ENCODE measurements at places on chromosomes 1 and 21.

GRCh38 chr1:224427346-224427745 lies 7.3 kb downstream of the WDR26 start:
- DNase-seq: peak; percentile 82

- DNase-seq: no peak
Observed at GRCh38 chr1:241927321-241927720, 30.2 kb upstream of the BECN2 start.

DNA sequence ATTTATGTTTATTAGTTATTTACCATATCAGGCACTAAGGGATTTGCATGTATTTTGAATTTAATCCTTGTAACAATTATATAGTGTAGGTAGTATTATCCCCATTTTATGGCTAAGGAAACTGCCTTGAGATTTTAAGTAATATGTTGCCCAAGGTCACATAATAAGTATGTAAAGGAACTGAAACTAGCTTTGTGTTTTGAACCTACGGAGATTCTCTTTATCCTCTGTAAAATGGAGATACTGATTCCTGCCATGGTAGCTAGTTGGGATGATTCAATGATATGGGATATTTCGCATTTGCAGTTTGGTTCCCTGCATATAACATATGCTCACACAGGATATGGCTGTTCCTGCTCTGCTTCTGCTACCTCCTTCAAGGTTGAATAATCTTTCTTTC lies 144.3 kb downstream of the ST6GALNAC3 start:
- no peak for DNase-seq

GRCh38 chr1:31551208-31551607 lies 25.1 kb upstream of the TINAGL1 start:
- DNase-seq: peak; percentile 55

GRCh38 chr1:211114446-211114845 lies 19.5 kb downstream of the KCNH1 start:
- DNase-seq: no peak

DNA sequence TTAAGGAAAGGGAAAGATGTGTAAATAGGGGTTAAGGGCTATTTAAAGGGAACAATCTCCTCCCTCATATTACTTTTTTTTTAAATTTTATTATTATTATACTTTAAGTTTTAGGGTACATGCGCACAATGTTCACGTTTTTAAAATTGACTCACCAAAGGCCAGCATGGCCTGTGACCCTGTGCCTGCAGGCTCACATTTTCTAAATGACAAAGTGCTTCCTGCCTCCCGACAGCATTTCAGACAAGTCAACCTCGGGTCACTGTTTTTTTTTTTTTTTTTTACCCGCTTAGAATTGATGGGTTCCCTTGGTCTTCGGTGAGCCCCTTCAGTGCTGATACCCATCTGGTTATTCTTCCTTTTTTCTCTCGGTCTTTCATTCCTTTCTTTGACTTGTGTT lies 70.4 kb upstream of the SCAF4 start:
- DNase-seq: no peak

- DNase-seq: no peak
Observed at GRCh38 chr1:41838266-41838665, 80.5 kb downstream of the HIVEP3 start.

GRCh38 chr1:211895126-211895759 lies 64.7 kb upstream of the LPGAT1 start:
- DNase-seq: no peak

DNA sequence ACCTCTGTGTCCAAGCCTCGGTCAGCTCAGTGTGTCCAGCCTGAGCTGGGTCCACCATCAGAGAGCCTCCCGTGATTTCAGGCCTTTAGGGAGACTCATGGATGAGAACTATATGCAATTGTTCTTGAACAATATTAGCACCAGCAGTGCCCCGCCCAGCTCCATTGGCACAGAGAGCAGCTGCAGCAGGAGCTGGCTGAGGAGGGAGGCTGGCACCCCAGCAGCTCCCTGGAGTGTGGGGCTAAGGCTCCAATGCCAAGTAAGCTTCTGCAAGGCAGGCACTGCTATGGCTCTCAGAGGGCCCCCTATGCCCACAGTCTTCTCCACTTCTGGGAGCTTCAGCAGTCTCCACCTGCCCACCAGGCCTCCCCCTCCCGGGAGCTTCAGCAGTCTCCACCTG lies 593.3 kb downstream of the MATN1 start:
- DNase-seq: no peak

DNA sequence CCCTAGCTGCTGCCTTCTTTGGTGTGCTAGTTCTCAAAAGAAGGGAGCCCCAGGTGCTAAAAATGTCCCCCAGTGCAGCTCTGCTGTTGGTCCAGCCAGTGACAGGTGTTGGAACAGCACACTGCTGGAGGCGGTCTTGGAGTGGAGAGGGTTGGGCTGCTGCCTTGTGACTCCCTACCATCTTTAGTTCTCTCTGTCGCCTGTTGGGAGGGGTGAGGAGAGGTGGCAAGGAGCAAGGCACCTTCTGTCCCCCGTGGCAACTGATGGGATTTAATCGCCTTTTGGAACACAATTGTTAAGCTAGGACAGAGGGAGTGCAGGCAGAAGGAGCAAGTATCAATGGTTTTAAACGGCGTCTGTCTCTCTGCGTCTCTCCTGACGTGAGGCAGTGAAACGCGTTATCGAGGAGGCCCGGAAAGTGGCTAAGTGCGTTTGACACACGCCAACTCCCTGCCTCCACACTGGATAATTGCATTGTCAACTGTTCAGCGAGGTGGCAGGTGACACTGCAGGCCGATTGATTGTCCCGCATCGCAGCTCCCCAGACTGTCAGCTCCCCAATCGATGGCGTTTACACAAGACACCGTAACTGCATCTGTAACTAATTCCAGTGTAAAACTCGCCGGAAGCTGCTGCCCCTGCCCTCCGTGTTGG lies 34.0 kb downstream of the TMEM53 start:
- no peak for DNase-seq

DNA sequence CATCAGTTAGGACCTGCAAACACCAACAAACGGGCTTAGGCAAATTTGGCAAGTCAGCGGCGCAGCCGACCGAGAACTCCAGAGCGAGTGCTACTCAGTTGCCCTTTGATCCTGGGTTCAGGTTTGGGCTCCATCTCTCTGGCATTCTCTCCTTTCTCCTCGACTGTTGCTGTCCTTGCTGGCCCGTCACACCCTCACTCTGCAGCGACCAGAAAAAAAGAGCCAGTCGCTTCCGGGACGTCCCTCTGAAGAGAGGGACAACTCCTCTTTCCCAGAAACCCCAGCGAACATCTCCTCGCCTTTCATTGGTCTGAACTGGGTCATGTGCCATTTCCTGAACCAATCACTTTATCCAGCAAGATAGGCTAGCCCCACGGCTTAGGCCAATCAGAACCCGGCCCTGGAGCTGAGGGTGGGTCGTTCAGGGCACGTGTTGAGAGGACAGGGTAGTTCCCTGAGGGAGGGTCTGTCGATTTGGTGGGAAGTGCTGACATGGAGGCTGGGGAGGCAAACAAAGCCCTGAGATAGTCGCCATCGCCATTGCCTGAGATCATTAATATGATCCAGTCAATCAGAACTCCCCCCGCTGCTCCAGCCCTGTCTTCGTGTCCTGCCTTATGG lies 113.7 kb downstream of the PTPRU start:
- no peak for DNase-seq

- no peak for DNase-seq
Observed at GRCh38 chr21:45858180-45858579, 123.4 kb upstream of the COL6A1 start.

DNA sequence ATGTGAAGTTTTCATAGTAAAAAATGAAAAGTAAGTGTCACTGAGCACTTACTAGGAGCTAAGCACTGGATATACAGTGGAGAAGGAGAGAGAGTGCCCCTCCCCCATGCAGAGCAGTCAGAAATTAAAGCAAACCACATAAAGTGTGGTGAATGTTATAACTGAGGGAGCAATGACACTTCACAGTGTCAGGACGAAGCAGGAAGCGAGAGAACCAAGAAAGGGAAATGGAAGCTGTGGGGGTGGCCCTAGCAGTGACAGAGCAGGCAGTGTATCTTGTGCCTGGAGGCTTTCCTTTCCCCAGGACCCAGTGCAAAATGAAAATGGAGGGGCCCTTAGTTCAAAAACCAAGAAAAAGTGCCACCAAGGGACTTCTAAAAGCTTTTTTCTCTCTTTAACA lies 21.5 kb upstream of the RCAN3 start:
- DNase-seq: no peak

- no peak for DNase-seq
Observed at GRCh38 chr1:6072774-6073479, 27.2 kb downstream of the KCNAB2 start.

GRCh38 chr1:80072563-80072962 lies 1066.0 kb upstream of the ADGRL4 start:
- no peak for DNase-seq

GRCh38 chr1:151860504-151861187 lies 7.1 kb upstream of the THEM5 start:
- DNase-seq: no peak

GRCh38 chr21:41725421-41726031 lies 41.3 kb downstream of the RIPK4 start:
- no peak for DNase-seq

GRCh38 chr1:112099979-112100378 lies 110.5 kb upstream of the KCND3 start:
- DNase-seq: no peak

DNA sequence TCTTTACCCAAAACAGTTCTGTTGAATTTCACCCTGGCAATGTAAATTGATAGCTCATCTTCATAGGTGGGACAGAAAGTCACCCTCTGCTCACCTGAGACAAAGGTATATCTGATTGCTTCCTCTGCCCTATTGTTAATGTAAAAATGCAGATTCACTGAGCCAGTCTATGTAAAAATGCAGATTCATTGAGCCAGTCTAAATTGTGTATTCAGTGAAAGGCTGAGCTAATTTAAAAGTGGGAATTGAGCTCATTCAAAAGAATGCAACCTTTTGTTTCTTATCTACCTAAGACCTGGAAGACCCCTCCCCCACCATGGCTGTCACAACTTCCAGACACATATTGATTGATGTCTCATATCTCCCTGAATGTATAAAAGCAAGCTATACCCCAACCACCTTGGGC lies 4.8 kb upstream of the MYSM1 start:
- no peak for DNase-seq

DNA sequence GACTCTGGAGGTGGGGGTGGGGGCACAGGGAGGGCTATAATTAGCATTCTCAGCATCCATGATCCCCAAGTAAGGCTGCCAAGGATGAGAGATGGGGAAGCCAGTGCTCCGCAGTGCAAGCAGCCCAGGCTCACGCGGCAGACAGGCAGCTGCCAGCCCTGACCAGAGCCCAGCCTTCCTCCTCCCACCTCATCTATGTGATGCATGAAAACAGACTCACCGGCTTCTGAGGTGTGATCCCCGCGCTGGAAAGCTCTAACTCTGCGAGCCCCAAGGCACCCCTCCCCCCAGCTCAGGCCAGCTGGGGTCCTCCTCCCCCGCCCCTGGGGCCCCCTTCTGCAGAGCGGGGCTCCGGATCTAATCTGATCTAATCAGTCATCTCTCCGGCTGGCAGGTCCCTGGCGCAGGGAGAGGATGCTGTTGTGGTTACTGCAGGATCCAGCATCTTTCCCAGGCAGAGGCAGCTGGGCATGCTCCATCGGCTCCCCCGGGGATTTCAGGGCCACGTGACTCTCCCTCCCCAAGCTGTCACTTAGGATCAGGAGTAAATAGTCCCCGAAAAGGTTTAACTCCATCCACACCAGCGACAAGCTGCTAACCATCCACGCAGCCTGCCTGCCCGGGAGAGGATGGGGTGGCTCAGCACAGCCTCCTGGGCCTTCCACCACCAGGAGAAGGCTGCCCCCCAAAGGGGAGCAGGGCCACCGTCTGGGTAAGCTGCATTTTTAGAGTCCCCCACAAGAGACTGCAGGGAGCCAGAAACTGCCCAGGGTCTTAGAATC lies at the start of gene PLEKHA6:
Gene PLEKHA6 (minus strand): TSS at position 456 of the 782 bp plus-strand sequence. CDS start 86,202 bp downstream, outside the sequence.
- peak; percentile 72 for DNase-seq

GRCh38 chr21:45169001-45169400 lies 94.6 kb downstream of the ADARB1 start:
- DNase-seq: no peak

DNA sequence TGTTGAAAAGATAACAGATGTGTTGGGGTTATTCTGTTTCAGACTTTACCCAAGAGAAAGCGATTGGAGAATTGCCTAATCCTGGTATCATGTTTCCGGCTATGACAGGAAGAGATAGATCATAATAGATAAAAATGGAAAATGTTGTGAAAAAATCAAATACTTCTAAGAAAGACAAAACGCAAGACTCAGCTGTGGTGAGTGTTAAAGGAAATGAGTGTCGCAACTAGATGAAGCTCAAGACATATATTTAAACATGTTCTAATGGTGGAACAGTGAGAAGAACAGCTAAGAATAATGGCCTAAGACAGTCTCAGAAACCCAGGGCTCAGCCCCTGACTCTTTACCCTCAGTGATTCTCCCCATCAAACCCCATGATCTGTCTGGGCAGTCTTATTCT lies 426.7 kb upstream of the RUNX1 start:
- DNase-seq: peak; percentile 89

GRCh38 chr1:203046984-203047630 lies 20.8 kb downstream of the PPFIA4 start:
- peak; percentile 86 for DNase-seq

DNA sequence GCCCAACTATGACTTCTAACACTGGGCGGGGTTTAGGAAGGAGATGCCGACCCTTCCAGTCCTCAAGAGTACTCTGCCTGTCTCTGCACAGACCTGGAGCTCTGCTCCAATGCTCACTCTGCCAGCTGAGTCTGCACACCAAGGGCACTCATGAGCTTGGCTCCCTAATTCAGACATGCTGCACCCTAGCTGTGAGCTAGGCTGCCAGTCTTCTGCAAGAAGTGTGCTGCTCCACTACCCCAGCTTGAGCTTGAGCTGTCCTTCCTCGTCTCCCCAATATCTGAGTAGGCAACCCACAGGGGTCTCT lies 13.2 kb downstream of the TP53BP2 start:
- DNase-seq: no peak

DNA sequence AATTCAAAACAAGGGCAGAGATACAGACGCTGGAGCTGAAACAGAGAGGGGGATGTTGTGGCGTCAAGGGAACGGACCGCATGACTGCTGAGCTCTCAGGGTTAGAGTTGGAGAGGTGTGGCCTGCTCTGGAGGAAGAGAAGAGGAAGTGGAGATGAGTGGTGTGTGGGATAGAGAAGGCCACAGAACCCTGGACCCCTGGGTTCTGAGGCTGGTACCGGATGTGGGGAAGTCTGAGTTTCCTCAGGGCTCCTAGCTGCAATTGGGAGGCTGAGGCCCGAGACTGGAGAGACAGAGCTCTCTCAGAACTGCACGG lies 1.8 kb downstream of the BCAN start:
- DNase-seq: no peak

GRCh38 chr1:215601276-215601675 lies 34.2 kb downstream of the KCTD3 start:
- DNase-seq: no peak

- no peak for DNase-seq
Observed at GRCh38 chr1:84785271-84786036, 95.2 kb upstream of the SSX2IP start.

DNA sequence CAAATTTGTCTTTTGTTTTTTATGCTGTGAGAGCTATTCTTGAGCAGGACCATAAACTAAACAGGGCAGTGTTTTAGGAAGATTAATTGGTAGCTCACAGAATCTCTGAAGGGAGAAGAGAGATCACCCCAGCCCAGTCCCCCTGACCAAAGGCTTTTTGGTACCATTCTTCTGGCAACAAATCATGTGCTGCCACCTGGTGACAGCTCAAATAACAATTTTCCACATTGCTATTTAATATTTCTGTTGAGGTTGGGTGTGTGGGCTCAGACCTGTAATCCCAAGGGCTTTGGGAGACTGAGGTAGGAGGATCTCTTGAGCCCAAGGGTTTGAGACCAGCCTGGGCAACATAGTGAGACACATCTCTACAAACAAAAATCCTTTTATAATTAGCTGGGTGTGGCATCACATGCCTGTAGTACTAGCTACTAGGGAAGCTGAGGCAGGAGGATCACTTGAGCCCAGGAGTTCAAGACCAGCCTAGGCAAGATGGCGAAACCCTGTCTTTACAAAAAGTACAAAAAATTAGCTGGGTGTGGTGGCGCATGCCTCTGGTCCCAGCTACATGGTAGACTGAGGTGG lies 2.2 kb upstream of the TESK2 start:
- DNase-seq: peak; percentile 48
